Endothelial cell (in vitro differentiated cells): ENCODE measurements at places on chromosomes 5 and 9.

- DNase-seq: no peak
Observed at GRCh38 chr5:61816585-61817450, 484.8 kb downstream of the ZSWIM6 start.

DNA sequence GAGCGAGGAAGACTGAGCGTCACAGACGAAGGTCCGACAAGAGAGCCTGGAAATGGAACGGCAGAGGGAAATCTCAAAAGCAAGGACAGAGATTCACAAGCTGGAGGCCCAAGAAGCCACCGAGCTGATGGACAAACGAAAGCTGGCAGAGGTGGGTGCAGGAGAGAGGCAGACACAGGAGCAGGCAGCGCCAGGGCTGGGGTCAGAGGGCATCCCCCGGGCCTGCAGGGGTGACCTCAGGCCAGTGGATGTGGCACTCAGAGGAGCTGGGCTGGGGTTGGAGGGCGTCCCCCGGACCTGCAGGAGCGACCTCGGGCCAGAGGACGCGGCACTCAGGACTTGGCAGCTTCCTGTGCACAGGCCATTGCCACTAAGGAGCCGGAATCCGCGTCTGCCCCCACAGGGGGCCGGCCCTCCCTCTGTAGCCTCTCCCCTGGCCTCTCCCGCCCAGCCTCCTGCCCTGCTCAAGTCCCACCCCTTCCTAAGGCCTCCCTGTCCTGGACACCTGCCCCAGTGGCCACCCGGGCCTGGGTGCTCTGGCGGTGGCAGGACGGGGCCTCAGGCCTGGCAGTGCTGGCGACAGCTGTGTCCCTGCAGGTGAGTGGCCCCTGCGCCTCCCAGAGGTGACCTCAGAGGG lies 40.4 kb downstream of the EXD3 start:
- no peak for DNase-seq

- DNase-seq: no peak
Observed at GRCh38 chr5:134171972-134172371, 4.8 kb downstream of the SKP1 start.

DNA sequence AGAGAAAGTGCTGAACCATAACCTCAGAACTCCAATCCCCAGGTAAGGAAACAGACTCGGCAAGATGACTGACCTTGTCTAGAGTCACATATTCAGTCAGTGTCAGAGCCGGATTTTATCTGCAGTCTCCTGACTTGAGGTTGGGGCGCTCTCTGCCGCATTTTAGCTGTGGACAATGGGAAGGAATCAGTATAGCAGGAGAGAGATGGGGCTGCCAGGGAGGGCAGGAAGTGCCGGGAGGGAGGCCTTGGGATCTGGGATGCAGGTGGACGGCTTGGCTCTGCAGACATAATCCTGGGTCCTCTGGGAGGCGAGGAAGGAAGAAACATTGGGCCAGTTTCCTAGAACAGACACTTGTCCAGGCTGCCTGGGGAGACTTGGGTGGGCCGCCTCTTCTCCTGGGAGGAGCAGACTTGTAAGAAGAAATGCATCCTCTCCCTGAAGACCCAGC lies 39.7 kb upstream of the COL15A1 start:
- DNase-seq: no peak

DNA sequence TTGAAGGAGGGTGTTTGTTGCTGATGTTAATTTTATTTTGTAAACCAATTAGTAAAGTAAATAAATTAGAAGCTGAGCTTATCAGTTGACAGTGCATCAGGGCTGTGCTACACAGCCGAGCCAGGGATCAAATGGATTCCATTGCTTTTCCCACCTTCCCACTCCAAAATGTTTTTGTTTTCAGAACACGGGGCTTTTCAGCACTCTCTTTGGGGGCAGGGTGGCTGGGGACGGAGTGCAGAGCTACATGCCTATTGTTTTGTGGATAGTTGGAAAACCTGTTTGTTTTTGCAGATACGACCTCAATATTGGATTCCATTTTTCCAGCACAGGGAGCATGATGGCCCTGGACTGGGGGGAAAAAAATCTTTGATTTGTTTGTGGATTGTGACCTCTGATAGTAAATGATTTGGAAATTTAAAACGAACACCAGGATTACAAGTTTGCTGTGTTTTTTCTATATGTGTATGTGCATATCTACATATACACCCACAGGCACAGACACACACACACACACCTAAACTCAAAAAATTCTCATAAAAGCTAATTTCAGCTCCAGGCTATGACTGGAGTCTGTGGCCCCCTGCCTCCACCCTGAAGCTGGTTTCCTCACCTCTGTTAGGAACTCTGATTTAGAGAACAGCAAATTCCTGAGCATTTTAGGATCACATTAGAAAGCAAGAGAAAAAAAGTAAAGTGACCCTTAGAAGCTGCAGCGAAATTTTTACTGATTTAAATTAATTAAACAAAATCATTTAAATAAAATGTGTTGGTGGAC lies 371.7 kb upstream of the IRX2 start:
- no peak for DNase-seq

DNA sequence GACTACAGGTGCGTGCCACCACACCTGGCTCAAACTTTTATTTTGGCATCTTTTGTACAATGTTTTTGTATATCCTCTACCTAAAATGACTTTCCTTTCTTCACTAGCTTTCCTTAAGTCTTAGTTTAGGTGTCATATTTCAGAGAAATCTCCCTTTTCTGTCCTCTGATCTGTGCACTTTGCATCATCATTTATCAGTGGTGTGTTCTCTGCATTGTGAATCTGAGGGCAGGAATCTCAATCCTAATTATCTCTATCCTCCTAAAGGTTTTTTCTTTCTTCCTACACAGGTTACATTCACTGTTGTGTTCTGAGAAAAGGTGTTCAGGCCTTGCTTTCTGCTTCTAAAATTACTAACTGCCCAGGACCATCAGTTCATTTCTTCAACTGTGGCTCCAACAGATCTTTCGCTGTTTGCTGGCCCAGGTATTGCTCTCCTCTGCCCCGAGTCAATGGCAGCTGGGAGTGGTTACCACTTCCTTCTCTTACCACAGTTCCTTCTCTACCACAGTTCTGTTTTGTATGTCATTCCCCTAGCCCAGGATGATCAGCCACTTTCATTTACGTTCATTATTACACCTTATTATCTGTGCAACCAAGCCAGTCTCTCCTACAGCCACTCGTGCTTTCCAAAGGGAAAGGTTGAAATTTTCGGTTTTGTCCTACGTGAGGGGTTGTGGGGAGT lies 14.0 kb downstream of the TGFBR1 start:
- no peak for DNase-seq

DNA sequence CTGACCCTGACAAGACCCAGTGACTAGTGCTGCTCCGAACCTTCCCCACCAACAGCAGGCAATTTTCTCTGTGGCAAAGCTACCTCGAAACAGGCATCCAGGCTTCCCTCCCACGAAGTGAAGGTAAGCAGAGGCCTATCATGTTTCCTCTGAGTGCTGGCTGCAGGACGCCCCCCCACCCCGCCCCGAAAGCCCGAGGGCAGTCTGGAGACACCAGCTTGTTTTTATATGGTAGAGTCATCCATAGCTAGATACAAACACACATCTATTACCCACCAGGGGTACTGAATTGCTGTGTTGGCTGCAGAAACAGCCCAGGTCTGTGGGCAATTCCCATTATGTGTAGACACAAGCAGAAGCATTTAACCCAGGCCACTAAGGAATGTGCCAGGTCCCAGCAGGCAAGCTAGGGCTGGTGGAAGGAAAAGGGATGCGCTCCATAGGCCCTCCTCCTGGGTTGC lies 40.4 kb downstream of the LIX1 start:
- no peak for DNase-seq

DNA sequence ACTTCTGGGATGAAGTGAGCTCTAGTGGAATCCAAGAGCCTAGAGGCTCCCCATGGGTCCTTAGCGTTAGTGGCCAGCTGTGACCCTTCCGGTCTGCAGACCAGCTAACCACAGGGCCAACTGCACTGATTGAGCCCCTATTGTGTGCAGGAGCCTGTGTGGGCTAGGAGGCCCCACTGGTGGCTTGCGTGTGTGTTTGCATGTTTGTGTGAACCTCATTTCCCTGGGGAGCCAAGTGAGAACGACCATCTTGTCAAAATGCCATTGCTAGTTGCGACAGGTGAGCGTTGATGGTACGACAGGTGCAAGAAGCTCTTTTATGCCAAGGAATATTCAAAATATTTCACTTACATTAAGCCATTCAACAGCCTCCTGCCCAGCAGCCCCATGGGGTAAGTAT lies 44.1 kb upstream of the ANKRD33B start:
- no peak for DNase-seq

GRCh38 chr5:89034588-89034987 lies 151.6 kb upstream of the MEF2C start:
- DNase-seq: no peak

GRCh38 chr9:16718296-16718695 lies 152.2 kb downstream of the BNC2 start:
- DNase-seq: no peak

DNA sequence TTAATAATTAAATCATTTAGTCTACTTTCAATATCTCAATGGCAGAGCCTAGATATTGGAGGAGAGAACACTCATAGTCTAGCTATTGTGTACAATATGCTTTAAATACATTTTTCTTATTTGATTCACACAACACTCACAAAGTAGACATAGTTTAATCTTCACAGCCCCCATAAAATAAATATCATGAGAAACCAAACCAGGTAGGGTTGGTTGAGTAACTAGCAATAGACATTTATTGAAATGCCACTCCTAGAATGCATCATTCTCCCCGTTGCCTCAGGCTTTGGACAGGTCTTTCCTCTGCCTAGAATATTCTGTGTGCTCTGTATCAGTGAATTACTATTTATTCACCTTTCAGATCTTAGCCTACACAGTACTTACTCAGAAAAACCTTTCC lies 141.9 kb downstream of the CEMIP2 start:
- no peak for DNase-seq
